ENCODE measurements at places on chromosomes 2 and 18.

DNA sequence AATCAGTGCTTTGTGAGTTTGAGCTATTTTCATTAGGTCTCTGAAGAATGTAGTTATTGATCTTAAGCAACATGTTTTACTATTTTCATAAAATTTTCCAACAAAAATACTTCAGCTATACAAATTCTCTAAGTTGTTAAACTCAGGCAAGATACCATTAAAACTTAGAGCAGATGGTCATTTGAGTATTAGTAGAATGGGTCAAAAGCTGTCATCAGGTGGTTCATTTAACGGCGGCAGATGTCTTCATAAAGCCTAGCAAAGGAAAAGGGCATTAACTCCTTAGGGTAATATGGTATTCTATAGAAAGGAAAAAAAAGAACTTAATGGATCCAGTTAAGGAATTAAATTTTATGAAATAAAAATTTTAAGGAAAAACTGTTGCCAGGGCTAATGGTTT, 19.2 kb downstream of the MIB1 start:
- no peak for DNase-seq

- no peak for DNase-seq
Observed at GRCh38 chr2:48617618-48618017, at the start of gene GTF2A1L. GTF2A1L (plus strand) TSS chr2:48617856; CDS start chr2:48617875, 19 bp downstream.

DNA sequence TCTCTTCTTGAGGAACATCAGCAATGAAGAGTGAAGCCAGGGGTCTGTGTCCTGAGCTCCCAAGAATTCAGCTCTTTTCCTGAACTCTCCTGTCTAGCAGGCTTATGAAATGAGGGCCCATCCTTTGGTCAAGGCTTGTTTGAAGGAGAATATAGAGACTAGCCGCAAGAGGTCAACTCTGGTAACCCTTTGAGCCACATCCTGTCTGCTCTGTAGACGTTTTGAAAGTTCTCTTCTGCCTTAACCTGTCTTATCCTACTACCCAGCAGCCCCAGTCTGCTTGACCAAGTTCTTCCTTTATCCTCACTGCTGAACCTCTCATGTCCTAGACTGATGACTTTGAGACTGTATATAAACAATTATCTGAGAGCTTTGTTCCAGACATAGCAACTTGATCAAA, 5.4 kb downstream of the SEMA4F start:
- DNase-seq = no peak

GRCh38 chr2:170227507-170227947, 49.6 kb downstream of the MYO3B start:
- no peak for DNase-seq

GRCh38 chr2:136787970-136788369, 22.6 kb downstream of the THSD7B start:
- no peak for DNase-seq

GRCh38 chr2:105369777-105370690, 28.8 kb downstream of the FHL2 start:
- peak; percentile 97 for DNase-seq
